HS-5 (cell line): ENCODE measurements at places on chromosomes 4 and X.

- DNase-seq, result no peak
These were observed 23.9 kb downstream of the ADGRA3 start for GRCh38 chr4:22491939-22492338.

- no peak for DNase-seq
These were observed 160.5 kb upstream of the AGTR2 start for GRCh38 chrX:116009861-116010710.

- no peak for DNase-seq
These were observed 261.3 kb downstream of the QDPR start for GRCh38 chr4:17250591-17250990.

DNA sequence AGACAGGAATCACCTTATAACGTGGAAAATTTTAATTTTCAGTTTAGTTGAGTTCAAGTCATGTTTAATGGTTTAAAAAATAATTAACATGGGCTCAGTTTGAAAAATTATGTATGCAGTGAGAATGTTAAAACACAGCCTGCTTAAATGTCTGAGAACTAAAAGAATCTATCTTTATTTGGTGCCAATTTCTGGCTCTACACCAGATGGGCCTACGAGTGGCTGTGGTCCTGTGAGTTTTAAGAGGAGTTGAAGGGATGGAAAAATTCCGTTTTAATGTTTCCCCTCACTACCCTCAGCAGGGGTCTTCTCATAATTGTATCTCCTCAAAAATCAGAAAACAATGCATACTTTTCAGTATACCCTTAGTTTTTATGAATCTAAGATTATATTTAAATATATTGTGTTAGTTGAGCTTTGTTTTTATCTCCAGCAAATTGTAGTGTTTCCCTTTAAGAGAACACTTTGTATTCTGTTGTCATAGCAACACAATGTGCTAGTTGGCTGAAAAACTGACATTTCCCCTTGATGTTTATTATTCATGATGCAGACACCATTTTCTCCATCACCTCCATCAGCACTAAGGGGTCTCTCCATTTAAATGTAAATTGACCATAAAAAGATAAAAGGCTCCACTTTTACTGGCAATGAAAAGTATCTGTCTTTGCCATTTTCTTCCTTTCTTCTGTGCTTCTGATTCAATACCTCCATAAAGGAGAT, 393.5 kb upstream of the GRIA3 start:
- DNase-seq, result no peak

DNA sequence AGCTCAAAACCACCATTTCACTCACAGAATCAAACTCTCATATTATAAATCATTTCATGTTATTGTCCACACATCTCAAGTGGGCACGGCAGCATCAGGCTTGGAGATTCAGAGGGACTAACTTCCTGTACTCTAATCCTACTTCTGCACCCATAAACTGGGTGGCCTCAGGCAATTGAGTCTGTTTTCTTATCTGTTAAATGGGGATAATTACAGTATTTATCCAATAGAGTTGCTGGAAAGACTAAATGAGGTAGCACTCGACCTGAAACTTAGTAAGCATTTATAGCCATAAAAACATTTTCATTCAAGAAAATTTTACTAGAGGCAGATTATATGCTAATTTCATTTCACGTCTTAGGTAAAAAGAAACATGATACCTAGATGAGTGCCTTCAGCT, 13.0 kb downstream of the TBC1D1 start:
- no peak for DNase-seq

DNA sequence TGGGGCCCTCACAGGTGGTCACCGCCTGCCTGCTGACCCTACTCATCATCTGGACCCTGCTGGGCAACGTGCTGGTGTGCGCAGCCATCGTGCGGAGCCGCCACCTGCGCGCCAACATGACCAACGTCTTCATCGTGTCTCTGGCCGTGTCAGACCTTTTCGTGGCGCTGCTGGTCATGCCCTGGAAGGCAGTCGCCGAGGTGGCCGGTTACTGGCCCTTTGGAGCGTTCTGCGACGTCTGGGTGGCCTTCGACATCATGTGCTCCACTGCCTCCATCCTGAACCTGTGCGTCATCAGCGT, 652 bp downstream of the DRD5 start:
- DNase-seq, result no peak

GRCh38 chr4:26303008-26303407, 17.8 kb upstream of the RBPJ start:
- no peak for DNase-seq

DNA sequence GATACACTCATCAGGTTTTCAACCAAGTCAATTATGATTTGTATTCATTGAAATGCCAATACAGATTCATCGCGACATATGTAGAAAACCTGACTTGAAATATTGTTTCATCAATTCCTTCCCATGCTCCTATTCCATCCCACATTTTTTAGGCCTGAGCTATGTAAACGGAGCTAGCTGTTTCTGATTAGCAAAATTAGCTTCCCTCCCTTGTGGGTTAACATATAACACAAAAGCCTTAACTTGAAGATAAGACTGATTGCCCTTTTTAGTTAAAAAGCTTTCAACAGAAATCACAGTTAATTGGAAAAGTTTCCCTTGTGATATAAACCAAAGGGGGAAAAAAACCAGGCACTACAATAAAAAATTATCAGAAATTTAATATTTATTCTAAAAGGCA, 32.8 kb upstream of the DCLK2 start:
- DNase-seq, result no peak

GRCh38 chrX:16807976-16808542, 21.8 kb downstream of the TXLNG start:
- no peak for DNase-seq
